Left renal cortex interstitium (tissue), 4 donors: ENCODE measurements at places on chromosomes 12 and 14.

- DNase-seq = no peak
These were observed 133.4 kb downstream of the KCNA5 start for GRCh38 chr12:5177096-5177495.

- DNase-seq = no peak
These were observed 216.0 kb upstream of the PRKD1 start for GRCh38 chr14:30143627-30144026.

- DNase-seq = no peak
These were observed 42.6 kb downstream of the LTBP2 start for GRCh38 chr14:74569387-74569786.

- DNase-seq = no peak
These were observed 4.7 kb upstream of the ITGA5 start for GRCh38 chr12:54423816-54424150.

GRCh38 chr12:107163413-107163812, 70.1 kb upstream of the CRY1 start:
- DNase-seq = no peak

DNA sequence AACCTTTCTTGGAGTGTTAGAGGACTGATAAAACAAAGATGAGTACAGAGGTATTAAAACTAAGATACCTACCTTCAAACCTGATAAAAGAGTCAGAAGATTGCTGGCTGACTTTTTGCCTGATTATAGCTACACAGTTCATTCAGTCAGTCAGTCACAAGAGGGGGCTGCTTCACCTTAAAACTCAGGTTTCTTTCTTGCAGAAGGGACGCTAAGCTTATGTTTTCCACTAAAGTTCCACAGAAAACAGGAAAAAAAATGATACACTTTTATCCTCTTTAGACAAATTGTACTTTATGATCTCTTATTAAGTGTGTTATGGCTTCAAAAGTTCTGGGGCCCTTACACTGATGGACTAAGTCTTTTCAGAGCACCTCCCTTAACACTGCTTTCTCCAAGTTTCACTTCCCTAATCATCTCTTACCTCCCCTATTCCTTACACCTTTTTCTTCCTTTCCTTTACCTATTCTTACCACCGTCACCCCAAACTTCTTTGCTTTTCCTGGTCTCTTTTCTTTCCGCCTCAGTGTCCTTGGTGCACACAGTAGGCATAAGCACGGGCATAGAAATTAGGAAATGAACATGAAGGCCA, 448.7 kb upstream of the OR4E1 start:
- no peak for DNase-seq

GRCh38 chr14:77028384-77029231, at the start of gene IRF2BPL:
Gene IRF2BPL, minus strand, starts transcription at chr14:77028708. Its CDS starts 916 bp downstream, at chr14:77027792.
- DNase-seq = peak; percentile 93

- no peak for DNase-seq
These were observed 13.6 kb downstream of the PAPLN start for GRCh38 chr14:73250781-73251500.

DNA sequence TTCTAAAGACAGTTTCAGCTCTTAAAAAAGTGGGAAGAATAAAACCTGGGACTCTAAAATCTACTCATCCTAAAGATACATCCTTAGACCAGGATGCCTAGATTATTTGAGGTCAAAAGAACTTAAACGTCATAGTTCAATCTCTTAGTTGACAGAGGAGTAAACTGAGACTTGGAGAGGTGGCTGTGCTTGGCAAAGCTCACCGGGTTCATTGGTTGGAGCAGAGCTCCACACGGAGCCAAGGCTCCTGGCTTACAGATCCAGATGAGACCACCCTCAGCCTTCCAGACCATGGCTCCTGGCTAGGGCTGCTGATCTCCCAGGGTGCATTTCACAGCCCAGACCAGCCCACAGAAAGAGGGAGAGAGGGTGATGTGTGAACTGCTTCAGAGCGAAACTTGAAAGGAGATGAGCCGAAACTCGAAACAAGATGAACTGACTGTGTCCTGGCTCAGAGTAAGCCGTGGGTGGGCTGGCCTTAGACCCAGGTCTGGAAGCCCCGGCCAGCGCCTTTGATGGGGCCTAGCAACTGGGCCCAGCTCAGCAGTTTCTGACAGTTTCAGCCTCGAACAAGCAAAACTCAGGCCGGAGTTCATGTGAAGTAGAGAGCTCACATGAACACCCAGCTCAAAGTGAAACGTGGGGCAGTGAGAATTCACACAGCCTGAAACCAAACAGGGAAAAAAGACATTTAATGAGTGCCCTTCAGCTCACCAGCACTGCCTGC, 1044.8 kb downstream of the BCL11B start:
- no peak for DNase-seq

GRCh38 chr14:74161526-74162158, 76.9 kb downstream of the LIN52 start:
- DNase-seq = no peak

DNA sequence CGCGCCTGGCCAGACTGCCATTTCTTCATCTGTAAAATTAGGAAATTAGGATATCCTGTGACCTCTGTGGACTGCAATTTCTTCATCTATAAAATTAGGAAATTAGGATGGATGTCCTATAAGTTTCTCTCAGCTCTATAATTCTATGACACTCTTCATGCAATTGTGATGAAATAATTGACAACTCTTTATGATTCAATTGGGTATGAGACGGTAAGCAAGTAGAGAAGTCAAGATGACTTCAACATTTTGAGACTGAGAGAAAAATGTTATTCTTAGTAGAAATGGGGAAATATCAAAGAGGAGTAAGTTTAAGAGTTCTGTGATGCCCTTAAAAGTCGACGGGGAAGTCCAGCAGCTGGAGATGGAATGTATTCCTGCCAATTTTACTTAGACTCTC, 12.0 kb downstream of the KIAA0586 start:
- no peak for DNase-seq

GRCh38 chr12:82672811-82673495, 13.8 kb upstream of the TMTC2 start:
- DNase-seq = no peak

- no peak for DNase-seq
These were observed 49.3 kb downstream of the TRPV4 start for GRCh38 chr12:109783965-109784244.

DNA sequence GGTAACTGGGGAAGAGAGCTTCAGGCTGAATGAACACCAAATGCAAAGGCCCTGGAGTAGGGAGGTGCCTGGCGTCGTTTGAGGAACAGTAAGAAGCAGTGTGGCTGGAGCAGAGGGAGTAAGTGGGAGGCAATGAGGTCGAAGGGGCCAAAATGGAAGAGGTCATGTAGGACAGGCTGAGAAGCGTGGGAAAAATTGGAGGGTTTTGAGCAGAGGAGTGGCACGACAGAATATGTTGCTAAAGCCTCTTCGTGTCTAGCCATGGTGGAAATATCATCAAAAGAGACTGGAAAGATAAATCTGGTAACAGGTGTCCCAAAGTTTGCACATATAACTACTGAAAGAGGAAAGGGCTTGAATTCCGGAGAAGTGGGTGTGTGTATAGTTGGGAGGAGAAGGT, 1.9 kb downstream of the TRIM9 start:
- no peak for DNase-seq

GRCh38 chr12:126891789-126892188, 1375.2 kb upstream of the TMEM132C start:
- DNase-seq = no peak

- DNase-seq = no peak
These were observed 5.9 kb downstream of the UBE3B start for GRCh38 chr12:109483346-109483745.

GRCh38 chr12:130956456-130957303, 3.0 kb downstream of the ADGRD1 start:
- DNase-seq = no peak
